NCI-H526 (cell line): ENCODE measurements at places on chromosomes 3 and 15.
A peak's percentile ranks its signal among the peaks of the same experiment; 100 is the strongest.

GRCh38 chr3:66795365-66795764 lies 202.7 kb upstream of the KBTBD8 start:
- no peak for DNase-seq

GRCh38 chr3:108806316-108806715 lies 16.3 kb upstream of the TRAT1 start:
- no peak for DNase-seq

- DNase-seq, result peak; percentile 51
Observed at GRCh38 chr3:195080571-195081151, 190.3 kb downstream of the XXYLT1 start.

GRCh38 chr15:50381438-50381837 lies 26.4 kb upstream of the GABPB1 start:
- DNase-seq, result no peak

DNA sequence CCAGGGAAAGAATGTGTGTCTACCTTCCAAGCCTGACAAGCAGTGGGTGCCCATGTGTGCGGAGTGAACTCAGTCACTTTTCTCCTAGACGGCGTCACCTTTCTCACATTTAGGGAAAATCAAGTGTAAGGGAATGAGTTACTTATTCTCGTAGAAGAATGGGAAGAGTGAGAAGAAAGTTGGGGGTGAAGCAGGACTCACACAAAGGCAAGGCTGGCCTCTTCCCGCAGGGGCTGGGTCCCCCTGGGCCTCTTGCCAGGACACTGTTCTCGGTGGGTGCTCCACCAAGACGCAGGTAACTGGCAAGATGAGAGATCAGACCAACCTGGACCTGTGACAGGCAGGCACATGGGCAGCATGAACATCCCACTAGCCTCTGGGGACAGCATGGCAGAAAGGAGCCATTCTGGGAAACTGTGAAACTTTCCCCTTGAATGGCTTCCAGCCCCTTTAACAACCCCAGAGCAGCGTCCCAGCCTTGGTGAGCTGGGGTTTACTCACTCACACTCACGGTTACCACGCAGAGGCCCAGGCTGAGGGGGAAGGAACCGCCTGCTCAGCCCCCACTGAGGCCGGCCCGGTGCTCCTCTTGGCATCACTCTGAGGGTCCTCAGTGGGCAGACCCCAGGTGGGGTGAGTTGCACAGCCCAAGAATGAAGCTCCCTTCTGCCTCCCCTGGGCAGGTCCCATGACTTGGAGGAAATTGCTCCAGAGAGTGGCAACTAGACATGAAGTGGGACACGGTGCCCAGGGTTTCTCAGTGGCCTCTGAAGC lies 15.0 kb upstream of the SRP14 start:
- DNase-seq, result no peak

DNA sequence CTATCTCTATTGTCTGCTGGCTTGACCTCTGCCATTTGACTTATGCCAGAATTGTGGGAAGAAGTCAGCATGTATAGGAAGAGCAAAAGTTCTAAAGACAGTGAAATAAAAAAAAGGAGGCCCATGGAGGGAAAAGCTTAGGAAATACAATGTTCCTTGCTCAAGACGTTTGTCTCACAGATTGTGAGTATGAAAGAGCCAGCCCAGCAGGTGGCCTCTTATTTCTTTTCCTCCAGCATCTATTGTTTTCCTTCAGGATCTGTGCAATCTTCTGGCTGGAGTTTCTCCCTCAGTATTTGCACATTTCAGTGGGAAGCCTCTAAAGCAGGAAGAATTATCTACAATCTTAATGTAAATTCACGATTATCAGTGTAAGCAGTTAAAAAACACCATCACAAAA lies 43.7 kb downstream of the ZDHHC3 start:
- DNase-seq, result no peak

GRCh38 chr3:191087391-191087790 lies 111.7 kb upstream of the OSTN start:
- no peak for DNase-seq

GRCh38 chr3:149468504-149469212 lies 5.8 kb upstream of the TM4SF4 start:
- no peak for DNase-seq

DNA sequence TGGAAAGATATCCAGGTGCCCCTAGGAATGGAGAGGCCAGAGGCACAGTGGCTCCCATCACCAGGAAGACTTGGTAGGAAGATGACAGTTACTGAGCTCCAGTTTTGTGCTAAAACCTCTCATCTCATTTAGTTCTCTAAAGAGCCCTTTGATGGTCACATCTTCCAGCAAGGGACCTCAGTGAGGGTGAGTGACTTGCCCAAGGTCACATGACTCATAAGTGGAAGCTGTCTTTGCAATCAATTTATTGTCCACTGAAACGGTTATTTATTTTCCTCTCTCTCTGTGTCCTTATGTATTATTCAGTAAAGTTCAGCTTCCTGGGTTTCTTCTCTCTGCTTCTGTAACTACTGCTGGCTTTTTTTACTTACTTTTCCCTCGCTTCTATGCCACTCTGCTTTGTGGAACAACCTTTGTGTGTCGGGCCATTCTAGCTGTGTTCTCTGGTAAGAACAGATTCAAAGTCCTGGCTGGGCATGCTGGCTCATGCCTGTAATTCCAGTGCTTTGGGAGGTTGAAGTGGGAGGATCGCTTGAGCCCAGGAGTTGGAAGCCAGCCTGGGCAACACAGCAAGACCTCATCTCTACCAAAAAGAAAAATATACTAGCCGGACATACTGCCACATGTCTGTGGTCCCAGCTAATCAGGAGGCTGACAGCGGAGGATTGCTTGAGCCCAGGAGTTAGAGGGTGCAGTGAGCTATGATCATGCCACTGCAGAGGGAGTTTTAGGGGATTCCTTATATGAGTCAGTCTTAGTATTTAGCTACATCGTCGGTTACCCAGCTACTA lies 55.9 kb downstream of the PDIA5 start:
- no peak for DNase-seq

- DNase-seq, result no peak
Observed at GRCh38 chr15:85423256-85423655, 42.9 kb downstream of the AKAP13 start.

DNA sequence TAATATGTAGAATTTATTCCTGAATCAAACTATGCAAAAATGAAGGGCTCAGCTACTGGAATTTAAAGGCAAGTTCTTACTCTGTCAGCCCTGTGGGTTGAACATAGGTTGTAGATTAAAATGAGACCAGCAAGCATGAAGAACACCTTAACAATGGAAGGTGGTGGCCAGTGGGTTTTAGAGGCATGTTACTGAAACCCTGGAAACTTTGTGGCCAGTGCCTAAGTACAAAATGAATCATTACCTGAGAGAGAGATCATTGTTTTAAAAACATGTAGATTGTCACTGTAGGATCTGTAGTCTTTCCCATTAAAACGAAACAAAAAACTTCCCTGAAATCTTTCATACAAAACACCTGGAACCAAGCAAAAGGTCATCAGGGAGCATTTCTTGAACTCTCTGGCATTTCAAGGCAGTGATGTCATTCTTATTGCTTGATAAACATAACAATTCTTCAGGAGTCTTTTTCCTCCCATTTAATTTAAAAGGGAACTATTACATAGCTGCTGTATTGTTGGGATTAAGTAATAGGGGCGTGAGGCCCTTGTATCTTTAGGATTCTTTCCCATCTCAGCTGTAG lies 51.8 kb downstream of the TMEM108 start:
- no peak for DNase-seq

DNA sequence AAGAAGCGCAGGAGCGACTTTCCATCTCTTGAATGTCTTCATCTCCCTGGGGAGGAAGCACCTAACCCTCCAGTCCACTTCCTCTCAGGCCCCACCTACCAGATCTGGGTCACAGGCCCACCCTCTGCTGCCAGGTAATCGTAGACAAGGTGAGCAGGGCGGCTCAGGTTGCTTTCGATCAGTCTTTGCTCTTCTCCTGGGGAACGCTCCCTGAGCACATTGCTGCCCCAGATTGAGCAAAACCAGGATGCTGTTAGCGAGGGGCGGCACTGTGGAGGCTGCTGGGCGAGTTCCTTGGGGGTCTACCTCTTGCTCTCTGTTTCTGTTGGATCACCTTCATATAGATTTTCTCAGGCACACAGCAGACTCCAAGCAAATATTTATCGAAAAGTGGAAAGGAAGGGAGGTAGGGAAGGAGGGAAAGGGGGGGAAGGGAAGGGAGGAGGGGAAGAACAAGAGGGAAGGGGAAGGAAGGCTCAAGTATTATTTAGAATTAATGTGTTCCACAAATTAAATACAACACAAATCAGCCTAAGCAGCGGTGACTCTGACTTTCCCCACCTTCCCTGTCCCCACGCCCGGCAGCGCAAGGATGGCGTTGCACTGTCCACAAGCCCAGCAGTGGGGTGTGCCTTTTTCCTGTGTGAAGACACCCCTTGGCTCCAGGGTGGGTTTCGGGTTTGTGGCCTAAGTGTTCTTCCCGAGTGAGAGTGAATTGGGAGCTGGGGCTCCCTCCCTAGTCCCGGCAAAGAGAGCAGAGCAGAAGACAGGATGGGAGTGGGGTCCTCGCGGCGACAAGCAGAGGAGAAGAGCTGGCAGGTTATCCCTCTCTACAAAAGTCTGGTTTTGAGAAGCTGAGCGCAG lies 6.1 kb upstream of the PCSK6 start:
- no peak for DNase-seq

GRCh38 chr15:74327756-74328155 lies 39.7 kb downstream of the CYP11A1 start:
- no peak for DNase-seq

DNA sequence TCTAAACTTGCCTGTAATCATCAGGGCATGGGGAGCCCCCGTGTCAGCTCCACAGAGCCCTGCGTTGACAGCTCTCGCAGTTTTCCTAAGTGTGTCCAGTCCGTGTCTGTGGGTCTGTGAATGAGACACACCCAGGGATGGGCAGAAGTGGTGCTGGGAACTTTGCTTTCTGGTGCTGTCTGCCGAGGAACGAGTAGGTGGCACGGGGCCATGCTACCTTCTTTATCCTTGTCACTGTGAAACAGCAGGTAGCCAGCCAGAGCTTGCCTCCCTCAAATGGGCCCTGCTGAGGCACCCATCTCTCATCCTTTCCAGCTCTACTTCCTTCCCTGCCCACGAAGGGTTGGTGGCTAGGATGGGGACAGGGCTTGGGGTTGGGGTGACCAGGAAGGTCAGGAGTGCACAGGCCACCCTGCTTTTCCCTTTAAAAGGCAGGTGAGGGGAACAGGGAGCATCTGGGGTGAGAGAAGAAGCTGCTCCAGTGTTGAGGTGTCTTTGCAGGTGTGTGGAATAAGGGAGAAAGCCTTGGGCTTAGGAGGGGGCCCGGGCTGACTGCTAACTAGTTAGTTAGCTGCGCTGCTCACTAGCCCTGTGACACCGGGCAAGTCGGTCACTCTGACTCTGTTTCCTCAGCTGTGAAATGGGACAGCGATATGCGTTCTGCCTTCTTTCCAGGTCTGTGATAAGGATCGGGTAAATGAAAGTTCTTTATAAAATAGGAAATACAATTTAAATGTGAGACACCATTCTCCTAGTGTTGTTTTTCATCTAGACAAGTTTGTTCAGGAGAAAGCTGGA lies 27.9 kb downstream of the PDIA5 start:
- DNase-seq, result no peak

DNA sequence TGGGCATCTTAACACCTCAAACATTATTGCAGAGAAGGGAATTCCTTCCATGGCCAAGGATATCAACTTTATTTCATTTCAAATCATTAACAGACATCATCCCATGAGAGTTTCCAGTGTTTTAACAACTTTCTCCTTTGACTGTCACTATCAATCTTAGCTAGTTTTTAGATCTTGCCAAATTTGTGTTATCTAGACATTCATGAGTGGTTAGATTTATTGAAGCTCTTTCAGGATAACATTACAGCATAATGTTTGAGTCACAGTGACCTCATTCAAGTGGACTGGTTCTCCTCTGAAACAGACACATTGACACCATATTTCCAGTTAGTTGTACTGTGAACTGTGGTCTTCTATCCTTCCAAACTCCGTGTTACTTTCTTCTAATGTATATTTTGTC lies 8.6 kb upstream of the TNFAIP8L3 start:
- DNase-seq, result no peak

DNA sequence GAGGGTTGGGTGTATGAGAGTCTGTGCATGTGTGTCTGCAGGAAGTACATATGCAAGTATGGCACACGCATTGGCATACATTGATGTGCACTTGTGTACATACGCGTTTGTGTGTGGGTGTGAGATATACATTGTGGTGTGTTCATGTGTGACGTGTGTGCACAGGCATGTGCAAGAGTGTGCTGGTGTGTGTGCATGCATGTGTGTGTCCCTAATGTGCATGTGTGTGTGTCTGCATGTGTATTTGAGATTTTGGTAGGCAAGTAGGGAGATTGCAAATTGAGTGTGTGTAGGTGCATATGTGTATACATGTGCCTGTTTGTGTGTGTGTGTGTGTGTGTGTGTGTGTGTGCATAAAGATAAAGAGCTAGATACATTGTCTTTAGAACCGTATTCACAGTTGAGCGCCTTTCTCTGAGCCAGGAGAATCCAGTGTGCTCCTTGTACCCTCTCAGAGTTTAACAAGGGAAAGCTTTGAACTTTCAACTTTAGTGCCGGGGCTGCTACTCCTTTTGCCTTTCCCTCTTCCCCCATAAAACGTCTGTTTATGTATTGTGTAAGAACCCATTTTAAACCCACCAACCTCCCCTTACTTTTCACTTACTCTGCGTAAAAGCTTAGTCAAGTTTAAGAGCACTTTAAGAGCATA lies 152.4 kb upstream of the CHL1 start:
- no peak for DNase-seq

DNA sequence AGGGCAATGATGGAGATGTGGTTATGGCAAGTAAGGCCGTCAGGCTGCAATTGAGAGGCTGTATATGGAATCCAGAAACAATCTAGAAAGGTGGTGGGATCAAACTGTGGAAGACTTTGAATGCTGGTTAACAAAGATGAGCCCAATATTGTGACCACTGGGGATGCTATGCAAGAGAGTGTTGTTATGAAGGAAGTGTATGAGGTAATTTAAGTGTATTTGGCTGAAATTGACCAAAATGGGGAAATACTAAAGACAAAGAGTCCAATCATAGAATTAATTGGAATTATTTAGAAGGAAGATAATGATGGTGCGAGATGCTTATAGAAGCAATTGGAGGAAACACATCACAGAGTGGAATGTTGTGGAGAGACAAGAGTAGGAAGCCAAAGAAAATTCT lies 24.5 kb downstream of the BTLA start:
- DNase-seq, result no peak

DNA sequence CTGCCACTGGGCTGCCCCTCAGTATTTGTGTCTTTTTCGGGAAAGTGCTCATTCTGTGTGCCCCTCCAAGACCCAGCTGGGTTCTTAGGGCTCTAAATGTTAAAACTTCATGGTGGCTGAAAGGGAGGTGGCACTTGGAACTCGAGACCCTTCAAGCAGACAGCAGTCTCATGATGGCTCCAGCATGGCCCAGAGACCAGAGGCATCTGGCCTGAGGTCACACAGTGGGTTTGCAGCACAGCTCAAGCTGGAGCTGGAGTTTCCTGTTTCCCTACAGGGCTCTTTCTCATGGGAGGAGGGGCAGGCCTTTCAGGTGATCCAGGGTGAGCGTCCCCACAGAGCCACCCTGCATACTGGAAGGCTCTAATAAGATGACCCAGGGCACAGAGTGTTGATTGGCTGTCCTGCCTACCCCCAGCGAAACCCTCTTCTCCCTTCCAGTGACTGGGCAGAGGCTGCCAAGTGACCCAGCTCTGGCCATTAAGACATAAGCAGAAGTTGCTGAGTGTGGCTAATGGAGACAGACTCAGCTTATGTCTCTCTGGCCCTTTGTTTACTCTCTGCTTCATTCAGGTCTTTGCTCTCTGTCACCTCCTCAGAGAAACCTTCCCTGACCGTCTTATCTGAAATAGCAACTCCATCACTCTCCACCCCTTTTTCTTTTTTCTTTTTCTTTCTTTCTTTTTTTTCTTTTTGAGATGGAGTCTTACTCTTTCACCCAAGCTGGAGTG lies 166.6 kb upstream of the SMAD3 start:
- DNase-seq, result no peak

GRCh38 chr3:59499000-59499399 lies 449.2 kb upstream of the CFAP20DC start:
- DNase-seq, result no peak
